ENCODE measurements at places on chromosomes 7 and 10.

GRCh38 chr7:81811956-81812865 lies 42.4 kb upstream of the HGF start:
- no peak for DNase-seq

- DNase-seq, result no peak
Measured at GRCh38 chr10:14727465-14727864, 47.2 kb downstream of the FAM107B start.

GRCh38 chr10:49076741-49077521 lies 38.4 kb downstream of the VSTM4 start:
- DNase-seq, result no peak

GRCh38 chr7:81676813-81677212 lies 93.0 kb downstream of the HGF start:
- no peak for DNase-seq

- DNase-seq, result peak; percentile 0
Measured at GRCh38 chr7:144588559-144589051, 185.1 kb upstream of the NOBOX start.

DNA sequence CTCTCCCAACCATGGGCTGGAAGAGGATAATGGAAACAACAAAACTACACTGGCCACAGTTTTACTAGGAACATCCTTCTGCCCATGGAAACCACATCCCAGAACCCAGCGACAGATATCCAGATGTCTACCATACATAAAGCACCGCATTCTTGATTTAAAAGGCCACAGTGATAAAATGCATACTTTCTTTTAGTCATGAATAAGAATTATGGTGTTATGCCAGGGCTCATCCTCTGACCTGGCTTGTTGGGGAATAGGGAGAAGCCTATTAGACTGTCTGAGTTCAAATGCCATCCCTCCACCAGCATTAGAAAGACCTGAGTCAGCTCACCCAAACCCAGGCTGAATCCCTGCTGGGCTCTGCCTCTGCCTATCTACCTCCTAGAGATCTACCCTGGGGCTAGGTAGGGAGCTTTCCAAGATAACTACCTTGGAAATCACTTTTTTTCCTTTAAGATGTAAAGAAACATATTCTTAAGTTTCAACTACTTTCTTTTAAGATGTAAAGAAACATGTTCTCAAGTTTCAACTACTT lies 5.2 kb downstream of the ABCA13 start:
- no peak for DNase-seq

DNA sequence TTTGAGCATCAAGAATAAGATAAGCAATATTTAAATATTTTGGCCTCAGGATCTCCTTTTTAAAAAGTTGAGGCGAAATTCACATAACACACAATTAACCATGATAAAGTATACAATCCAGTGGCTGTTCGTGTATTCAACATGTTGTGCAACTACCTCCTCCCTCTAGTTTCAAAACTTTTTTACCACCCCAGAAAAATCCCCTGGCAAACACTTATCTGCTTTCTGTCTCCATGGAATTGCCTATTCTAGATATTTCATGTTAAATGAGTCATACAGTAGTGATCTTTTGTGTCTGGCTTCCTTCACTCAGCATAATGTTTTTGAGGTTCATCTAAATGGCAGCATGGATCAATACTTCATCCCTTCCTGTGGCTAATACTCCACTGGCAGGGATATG lies 31.8 kb upstream of the IL15RA start:
- DNase-seq, result peak; percentile 4

DNA sequence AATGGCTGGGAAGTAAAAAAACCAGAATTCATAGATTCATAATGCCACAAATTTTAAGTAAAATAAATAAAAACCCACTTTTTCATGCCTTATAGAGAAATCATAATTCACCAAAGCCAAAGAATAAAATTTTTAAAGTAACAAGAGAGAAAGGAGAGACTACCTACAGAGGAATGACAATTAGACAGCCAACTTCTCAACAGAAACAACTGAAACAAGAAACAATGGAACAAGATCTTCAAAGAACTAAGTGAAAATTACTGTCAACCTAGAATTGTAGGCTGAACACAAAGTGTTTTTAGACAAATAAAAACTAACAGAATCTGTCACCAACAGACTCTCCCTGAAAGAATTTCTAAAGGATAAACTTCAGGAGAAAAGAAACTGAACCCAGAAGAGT lies 15.6 kb upstream of the KCNMA1 start:
- no peak for DNase-seq

- DNase-seq, result no peak
Measured at GRCh38 chr7:33762151-33762910, 143.0 kb upstream of the BMPER start.

DNA sequence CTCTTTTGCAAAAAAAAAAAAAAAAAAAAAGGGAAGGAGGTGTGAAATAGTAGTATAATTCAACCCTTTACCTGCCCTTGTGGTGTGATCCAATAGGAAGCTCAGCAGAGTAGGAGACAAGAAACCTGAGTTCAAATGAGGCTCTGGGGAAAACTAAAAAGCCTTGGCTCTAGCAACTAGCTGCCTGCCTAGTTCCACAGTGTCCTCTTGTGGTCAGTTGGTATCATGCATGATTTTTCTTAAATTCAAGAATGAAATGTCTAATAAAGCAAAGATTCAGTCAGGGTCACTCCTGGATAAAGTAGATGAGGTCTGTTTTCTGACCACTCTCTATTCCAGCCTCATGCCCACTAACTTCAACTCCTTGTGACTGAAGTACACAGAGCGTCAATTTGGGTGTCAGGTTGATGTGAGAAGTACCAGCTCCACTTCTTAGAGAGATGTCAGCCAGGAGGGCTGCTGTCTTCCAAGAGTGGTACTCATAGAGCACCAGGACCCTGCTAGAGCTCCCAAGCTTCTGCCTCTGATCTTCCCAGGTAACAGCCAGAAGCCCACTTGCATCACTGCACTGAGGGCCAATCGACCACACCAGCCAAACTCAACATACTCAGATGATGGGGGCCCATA lies 10.5 kb downstream of the LSM5 start:
- DNase-seq, result peak; percentile 15

- DNase-seq, result no peak
Measured at GRCh38 chr7:1922071-1922869, 252.2 kb downstream of the ELFN1 start.

DNA sequence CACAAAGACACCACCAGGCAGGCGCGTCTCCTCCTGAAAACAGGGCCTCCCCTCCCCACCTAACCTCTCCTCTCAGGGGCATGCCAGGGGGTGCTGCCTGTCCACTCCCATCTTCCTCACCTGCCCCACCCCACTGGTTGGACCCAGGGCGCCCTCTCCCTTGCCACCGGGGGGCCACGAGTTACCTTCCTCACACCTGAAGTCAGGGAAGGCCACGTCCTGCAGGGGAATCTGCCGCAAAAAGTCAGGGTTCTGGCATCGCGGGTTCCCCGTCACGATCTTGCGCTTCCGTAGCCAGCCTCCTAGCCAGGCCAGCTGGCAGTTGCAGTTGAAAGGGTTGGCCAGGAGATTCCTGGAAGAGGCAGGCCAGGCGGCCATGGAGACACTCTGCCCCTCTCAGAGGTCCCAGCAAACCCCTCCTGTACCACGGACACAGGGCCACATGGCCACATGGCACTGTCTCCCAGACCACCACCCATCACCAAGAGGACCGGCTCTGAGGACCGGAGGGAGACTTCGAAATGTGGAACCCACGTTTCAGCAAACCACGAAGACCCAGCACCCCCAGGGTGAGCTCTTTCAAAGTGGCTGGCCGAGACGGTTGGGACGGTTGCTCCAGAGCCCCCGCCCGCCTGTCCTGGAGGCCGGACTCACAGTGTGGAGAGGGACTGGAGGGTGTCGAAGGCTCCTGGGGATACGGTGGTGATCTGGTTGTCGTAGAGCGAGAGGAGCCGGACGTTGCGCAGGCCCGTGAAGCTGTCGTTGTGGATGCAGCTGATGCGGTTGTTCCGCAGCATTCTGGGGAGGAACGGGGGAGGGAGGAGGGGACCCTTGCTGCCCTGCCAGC lies 142.8 kb downstream of the SLIT1 start:
- no peak for DNase-seq

- no peak for DNase-seq
Measured at GRCh38 chr7:107836237-107837144, 33.5 kb upstream of the SLC26A3 start.

- no peak for DNase-seq
Measured at GRCh38 chr10:81136261-81136660, 598.6 kb downstream of the SH2D4B start.

GRCh38 chr10:133267829-133268228 lies 8.8 kb downstream of the ADAM8 start:
- DNase-seq, result no peak

DNA sequence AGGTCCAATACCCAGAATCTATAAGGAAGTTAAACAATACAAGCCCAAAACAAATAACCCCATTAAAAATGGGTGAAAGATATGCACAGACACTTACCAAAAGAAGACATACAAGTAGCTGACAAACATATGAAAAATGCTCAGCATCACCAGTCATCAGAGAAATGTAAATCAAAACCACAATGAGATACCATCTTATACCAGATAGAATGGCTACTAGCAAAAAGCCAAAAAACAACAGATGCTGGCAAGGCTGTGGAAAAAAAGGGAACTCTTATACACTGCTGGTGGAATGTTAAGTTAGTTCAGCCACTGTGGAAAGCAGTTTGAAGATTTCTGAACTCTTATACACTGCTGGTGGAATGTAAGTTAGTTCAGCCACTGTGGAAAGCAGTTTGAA lies 331.1 kb downstream of the KIF20B start:
- no peak for DNase-seq

DNA sequence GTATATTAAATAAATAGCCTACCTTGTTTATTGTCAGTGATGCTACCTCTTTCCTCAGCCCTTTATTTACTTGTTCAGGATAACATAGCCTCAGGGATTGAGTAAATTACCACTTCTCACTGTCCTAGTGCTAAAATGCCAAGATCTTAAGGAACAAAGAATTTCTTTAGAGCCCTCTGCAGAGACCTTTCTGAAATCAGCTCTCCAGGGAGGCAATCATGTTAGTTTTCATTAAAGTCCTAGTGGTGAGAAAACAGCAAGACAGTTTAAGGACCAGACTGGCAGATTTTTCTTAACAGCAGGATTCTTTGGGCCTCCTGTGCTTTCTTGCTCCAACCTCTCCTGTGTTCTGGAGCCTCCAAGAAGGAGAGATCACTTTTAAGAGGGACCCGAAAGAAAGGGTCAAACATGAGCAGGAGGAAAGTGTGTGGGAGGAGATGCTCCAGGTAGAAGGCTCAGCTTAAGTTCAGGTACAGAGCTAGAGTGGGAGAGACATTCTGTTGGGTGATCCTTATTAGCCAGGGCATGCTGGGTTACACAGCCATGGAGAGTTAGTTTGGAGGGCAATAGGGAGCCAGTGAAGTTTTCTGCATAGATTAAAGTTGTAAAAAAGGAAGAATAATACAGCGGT lies 1.2 kb upstream of the PLCE1 start:
- no peak for DNase-seq

DNA sequence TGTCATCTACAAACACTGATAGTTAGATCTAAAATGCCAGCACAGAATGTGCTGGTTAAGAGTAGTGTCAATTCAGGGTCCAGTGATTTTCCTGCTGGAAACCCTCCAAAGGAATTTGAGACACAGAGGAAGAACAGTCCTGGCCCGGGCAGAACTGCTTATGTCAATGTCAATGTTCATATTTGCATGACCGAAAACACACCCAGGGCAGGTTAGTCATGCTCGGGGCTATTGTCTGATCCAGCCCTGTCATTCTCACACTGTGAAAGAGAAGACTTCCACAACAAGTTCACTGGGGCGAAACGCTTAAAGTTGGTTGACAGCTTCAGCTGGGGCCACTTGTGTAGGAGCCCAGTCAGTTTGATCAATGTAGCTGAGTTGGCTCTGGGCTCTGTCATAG lies 139.3 kb downstream of the C1GALT1 start:
- DNase-seq, result no peak

DNA sequence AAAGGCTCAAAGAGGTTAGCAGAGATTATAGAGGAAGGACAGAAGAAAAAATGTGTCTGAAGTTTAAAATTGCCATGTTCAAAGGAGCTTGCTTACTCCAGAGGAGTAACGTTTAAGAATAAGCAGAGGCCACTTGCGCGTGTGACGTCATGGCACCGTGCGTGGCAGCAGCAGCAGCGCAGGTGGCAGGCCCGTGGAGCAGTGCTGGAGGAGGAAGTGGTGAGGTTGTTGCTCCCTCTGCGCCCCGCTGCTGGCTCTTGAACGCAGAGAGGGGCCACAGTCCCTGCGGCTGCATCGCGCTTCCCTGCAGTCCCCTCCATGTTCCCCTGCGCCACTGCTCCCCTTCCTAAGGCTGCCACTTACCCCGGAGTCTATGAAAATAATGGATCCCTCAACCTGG lies 37.5 kb downstream of the GDI2 start:
- no peak for DNase-seq

- DNase-seq, result no peak
Measured at GRCh38 chr10:48958598-48959190, 19.1 kb upstream of the LRRC18 start.

GRCh38 chr7:30921540-30922401 lies 10.1 kb downstream of the AQP1 start:
- no peak for DNase-seq

DNA sequence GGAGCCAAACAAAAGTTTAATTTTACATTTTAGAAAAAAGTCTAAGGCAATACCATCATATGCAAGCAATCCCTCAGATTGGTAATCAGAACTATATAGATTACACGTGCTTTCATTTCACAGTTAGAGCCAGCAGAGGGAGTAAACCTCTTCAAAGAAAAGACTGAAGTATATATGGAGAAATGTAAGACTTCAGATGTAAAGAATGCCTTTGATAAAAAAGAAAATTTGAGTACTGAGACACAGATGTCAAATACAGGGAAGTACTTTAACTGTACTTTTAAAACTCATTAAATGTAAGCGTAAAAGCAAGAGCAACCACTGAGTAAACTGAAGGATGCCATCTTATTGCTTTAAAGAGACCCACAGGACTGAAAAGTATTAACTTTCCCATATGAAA lies 101.4 kb upstream of the FAM133B start:
- DNase-seq, result peak; percentile 40

GRCh38 chr7:131124001-131124629 lies 203.6 kb upstream of the MKLN1 start:
- DNase-seq, result no peak

- no peak for DNase-seq
Measured at GRCh38 chr10:67033878-67034277, 108.0 kb downstream of the LRRTM3 start.

DNA sequence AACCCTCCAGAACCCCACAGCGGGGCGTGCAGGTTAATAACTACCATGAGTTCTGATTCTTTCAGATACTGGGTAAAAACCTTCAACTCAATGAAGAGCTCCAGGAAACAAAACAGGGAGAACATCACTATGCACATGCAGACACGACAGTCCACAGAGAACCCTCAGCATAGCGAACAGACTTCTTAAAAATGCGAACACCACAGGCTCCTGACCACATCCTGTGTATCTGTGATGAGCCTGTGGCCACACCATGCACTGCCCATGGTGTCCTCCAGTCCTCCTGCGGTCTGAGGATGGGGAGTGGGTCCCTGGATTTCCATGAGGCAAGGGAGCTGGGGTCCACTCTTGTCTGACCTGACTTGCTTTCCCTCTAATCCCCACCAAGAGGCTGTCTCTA lies 107.2 kb downstream of the COBL start:
- no peak for DNase-seq

Measured in skeletal muscle cell (primary cell).